ENCODE measurements at places on chromosomes 5 and 9.
A peak's percentile ranks its signal among the peaks of the same experiment; 100 is the strongest.

- no peak overlapping the region for H3K4me3 ChIP-seq
- peaks cover 43% of the 10 kb centered on the region for H3K36me3 ChIP-seq
- no peak overlapping the region for H3K27ac ChIP-seq
- H3K27me3 ChIP-seq, result no peaks in the 10 kb centered on the region
- ATAC-seq, result no peak
These were observed 225.9 kb downstream of the VPS13A start for GRCh38 chr9:77403239-77403638.

DNA sequence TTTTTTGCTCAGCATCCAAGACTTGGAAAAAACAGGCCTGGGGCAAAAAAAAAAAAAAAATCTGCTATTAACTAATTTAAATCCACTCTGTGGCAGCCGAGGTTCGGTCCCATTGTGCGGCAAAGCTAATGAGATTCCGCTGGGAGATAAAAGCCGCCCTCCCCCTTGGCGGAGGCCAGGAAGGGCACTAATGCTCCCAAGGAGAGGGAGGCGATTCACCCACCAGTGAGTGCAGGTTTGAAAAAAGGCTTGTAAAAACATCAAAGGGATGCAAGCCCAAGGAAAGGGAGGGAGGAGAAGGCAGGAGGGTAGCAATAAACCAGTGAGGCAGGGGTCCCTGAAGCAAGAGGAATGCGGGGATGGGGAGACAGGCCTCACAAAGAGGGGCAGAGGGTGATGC is 129.5 kb upstream of the RAPGEF1 start:
- no peak overlapping the region for H3K27ac ChIP-seq
- H3K27me3 ChIP-seq, result no peaks in the 10 kb centered on the region
- peaks cover 6% of the 10 kb centered on the region for H3K36me3 ChIP-seq
- no peak for ATAC-seq

DNA sequence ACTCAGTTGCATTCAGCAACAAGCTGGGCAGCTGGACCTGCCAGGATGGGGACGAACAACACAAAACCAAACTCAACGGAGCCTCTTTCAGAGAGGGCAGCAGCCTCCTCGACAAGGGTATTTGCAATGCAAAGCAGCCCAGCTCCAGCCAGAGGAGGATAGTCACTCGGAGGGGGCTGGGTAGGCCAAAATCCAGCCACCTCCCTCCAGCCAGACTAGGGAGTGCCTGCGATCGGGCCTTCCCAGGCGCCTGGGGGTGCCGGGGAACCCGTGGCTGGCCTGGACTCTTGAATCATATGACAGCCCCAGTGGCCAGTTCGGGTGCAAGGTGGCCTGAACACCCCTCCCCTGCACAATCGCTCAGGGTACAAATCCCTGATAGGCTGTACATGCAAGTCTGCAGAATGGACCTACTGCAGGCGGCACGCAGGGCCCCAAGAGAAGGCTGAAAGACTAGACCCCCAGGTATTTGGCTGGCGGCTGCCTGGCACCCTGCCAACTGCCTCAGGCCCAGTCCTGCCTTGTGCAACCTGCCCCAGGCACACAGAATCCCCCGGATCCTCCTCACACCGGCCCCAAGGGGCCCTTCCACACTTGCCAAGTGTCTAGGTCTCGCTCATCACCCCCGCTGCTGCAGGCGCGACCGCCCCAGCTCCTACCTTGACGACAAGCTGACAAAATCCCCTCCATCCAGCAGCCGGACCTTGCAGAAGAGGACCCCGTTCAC is 1.3 kb downstream of the EEIG1 start:
- ATAC-seq, result peak; percentile 44
- peaks cover 76% of the 10 kb centered on the region for H3K4me1 ChIP-seq
- peak overlapping the region; percentile 99 for H3K4me3 ChIP-seq
- H3K36me3 ChIP-seq, result peaks cover 27% of the 10 kb centered on the region
- no peaks in the 10 kb centered on the region for H3K27me3 ChIP-seq
- H3K27ac ChIP-seq, result peak overlapping the region; percentile 94

GRCh38 chr9:4515958-4516375 is 25.7 kb downstream of the SLC1A1 start:
- no peaks in the 10 kb centered on the region for H3K27me3 ChIP-seq
- no peak overlapping the region for H3K27ac ChIP-seq
- ATAC-seq, result peak; percentile 57

DNA sequence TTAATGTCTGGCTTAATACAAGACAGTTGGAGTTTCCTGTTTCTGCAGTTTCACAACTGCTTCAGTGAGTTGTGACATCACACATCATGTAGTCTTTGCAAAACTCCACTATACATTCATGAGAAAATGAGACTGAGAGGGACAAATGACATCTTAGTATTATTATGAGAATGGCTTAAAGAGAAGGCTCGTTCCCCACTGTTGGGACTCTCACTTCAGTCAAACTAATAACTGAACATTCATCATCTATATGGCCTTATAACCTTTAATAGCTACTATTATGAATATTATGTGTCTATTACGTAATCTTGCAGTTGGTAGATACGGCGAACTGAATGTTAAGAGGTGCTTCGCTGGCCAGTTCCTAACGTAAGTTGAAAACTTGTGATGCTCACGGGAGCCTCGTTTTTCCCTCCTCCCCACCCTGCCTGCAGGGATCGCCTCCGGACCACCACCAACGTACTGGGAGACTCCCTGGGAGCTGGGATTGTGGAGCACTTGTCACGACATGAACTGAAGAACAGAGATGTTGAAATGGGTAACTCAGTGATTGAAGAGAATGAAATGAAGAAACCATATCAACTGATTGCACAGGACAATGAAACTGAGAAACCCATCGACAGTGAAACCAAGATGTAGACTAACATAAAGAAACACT is 79.4 kb downstream of the SLC1A3 start:
- H3K27me3 ChIP-seq, result no peaks in the 10 kb centered on the region
- peaks cover 16% of the 10 kb centered on the region for H3K4me1 ChIP-seq
- no peak for ATAC-seq
- no peak overlapping the region for H3K27ac ChIP-seq
- no peaks in the 10 kb centered on the region for H3K36me3 ChIP-seq

DNA sequence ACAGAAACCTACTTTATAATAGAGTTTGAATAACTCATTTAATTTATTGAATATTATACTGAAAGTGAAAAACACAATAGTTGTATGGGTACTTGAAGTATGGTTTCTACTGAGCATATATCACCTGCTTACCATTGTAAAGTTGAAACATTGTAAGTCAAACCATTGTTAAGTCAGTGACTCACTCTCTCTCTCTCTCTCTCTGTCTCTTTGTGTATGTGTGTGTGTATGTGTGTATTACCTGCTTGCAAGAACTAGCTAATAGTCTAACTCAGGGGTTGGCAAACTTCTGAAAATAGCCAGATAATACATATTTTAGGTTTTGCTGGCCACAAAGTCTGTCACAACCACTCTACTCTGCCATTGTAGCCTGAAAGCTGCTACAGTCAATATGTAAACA is 564.3 kb upstream of the ZNF608 start:
- H3K4me3 ChIP-seq, result no peak overlapping the region
- ATAC-seq, result no peak
- no peak overlapping the region for H3K27ac ChIP-seq

DNA sequence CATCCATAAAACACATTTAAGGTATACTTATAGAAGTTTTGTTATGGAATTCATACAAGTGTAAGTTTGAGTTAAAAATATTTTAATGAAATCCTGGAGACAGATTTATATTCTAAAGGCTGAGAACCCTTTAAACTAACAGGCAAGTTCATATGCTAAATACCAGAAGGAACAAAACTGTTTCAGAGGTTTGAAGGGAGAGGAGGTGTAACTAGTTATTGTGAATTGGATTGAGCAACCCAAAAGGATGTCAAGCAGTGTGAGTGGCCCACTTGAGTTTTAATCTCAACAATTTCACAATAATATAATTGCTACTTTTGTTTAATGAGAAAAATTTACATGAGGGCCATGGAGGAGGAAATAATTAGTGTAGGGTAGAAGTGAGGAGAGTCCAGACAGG is 348.5 kb upstream of the ACTBL2 start:
- no peaks in the 10 kb centered on the region for H3K27me3 ChIP-seq
- no peaks in the 10 kb centered on the region for H3K36me3 ChIP-seq
- no peak for ATAC-seq
- no peaks in the 10 kb centered on the region for H3K4me1 ChIP-seq

DNA sequence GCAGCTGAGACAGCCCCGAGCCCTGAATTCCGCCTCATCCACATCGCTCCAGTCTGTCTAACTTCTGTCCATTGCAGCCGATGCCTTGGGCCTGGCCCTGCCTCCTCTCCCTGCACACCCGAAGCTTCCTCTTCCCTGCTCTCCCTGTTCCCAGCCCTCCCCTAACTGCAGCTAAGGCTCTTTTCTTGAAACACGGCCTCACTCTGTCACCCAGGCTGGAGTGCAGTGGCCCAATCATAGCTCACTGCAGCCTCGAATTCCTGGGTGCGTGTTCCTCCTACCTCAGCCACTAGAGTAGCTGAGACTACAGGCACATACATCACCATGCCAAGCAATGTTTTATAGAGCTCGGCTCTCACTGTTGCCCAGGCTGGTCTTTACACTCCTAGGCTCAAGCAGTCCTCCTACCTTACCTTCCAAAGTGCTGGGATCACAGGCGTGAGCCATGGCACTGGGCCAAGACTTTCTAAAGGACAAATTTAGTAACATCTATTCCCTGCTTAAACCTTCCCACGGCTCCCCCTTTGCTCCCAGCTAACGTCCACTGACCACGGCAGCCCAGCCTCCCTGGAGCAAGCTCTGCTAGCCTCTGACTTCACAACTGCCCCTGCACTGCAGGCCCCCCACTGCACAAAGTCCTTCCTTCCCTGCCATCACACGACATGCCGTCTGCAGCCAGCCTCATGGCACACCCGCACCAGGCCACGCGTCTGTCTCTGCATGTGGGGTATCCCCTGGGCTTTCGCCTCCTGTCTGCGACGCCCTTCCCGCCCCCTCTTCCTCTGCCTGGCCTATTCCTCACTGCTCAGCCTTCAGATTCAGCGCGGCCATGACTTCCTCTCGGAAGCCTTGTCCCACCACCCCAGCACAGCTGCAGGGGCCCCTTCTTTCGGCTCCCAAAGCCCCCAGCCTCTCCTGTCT is 28.6 kb downstream of the LAMC3 start:
- no peak overlapping the region for H3K4me3 ChIP-seq
- peaks cover 39% of the 10 kb centered on the region for H3K27me3 ChIP-seq
- no peak overlapping the region for H3K27ac ChIP-seq
- peaks cover 6% of the 10 kb centered on the region for H3K4me1 ChIP-seq
- H3K36me3 ChIP-seq, result no peaks in the 10 kb centered on the region
- ATAC-seq, result no peak

GRCh38 chr9:109378316-109378715 is 57.5 kb upstream of the EPB41L4B start:
- no peak for ATAC-seq
- H3K4me3 ChIP-seq, result no peak overlapping the region
- no peaks in the 10 kb centered on the region for H3K36me3 ChIP-seq
- H3K4me1 ChIP-seq, result peaks cover 25% of the 10 kb centered on the region
- peaks cover 23% of the 10 kb centered on the region for H3K27me3 ChIP-seq

GRCh38 chr9:136156209-136157120 is 37.8 kb upstream of the TMEM250 start:
- H3K27ac ChIP-seq, result no peak overlapping the region
- peaks cover 67% of the 10 kb centered on the region for H3K27me3 ChIP-seq
- ATAC-seq, result no peak
- H3K36me3 ChIP-seq, result no peaks in the 10 kb centered on the region

GRCh38 chr5:68950930-68951329 is 142.9 kb upstream of the SLC30A5 start:
- H3K27ac ChIP-seq, result no peak overlapping the region
- no peaks in the 10 kb centered on the region for H3K4me1 ChIP-seq
- ATAC-seq, result no peak

DNA sequence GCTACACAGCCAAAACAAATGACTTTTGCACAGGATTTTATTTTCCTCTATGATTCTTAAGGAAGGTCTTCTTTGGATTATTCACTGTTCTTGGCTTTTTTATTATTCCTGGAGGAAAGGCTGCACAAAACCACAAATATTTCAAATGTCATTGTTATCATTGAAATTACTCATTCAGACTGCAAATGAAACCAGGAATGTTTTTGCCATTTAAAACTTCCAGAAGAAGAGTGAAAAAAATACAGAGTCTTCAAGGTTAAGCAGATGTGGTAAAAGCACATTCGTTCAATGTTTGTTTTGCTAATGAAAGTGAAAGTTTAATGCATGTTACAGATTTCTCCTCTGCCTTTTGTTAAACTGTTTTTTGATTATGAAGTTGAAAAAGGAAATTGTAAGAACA is 238.2 kb downstream of the TLE4 start:
- no peaks in the 10 kb centered on the region for H3K27me3 ChIP-seq
- H3K36me3 ChIP-seq, result no peaks in the 10 kb centered on the region
- no peak overlapping the region for H3K4me3 ChIP-seq
- no peak overlapping the region for H3K27ac ChIP-seq
- no peak for ATAC-seq

DNA sequence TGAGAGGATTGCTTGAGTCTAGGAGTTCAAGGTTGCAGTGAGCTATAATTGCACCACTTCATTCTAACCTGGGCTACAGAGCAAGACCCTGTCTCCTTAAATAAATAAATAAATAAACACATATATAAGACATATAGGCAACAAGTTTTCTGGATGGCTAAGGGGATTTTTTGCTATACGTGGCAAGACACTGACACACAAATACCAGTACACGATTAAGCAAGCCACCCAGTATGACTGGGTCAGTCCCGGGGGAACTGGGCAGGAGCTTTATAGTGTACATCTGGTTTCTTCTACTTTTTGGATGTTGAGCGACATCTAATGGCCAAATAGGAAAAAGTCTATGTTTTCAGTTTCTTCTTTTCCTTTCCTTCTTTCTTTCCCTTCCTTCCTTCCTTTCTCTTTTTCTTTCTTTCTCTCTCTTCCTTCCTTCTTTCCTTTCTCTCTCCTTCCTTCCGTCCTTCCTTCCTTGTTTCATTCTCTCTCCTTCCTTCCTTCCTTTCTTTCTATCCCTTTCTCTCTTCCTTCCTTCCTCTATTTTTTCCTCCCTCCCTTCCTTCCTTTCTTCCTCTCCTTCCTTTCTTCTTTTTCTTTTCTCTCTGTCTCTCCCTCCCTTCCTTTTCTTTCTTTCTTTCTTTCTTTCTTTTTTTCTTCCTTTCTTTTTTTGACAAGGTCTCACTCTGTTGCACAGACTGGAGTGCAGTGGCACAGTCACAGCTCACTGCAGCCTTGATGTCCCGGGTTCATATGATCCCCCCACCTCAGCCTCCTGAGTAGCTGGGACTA is 47.0 kb upstream of the PLIN2 start:
- H3K36me3 ChIP-seq, result no peaks in the 10 kb centered on the region
- ATAC-seq, result peak; percentile 95
- peak overlapping the region; percentile 59 for H3K4me3 ChIP-seq
- peaks cover 14% of the 10 kb centered on the region for H3K4me1 ChIP-seq
- H3K27ac ChIP-seq, result peak overlapping the region; percentile 74
- H3K27me3 ChIP-seq, result no peaks in the 10 kb centered on the region
